ENCODE measurements at places on chromosomes 4 and X.
A peak's percentile ranks its signal among the peaks of the same experiment; 100 is the strongest.

GRCh38 chr4:31682796-31683195, 962.6 kb downstream of the PCDH7 start:
- no peak for DNase-seq

GRCh38 chr4:23861897-23862296, 27.9 kb downstream of the PPARGC1A start:
- DNase-seq, result no peak

DNA sequence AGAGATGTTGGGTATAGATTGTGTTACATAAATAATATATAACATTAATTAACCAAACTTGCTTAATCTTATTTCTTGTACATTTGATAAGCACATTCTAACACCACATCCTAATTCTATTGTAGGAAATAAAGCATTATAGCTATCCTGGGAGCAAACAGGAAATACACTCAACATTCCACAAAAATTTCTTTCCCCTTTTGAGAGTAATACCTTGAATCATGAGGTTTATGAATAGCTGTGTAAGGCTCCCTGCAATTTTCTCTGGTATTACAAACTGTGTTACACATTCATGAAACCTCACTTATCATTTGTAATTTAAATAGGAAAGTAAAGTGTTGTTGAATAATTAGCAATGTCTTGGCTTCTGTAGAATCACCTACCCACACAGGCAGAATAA, 95.1 kb downstream of the TMEM47 start:
- DNase-seq, result no peak

DNA sequence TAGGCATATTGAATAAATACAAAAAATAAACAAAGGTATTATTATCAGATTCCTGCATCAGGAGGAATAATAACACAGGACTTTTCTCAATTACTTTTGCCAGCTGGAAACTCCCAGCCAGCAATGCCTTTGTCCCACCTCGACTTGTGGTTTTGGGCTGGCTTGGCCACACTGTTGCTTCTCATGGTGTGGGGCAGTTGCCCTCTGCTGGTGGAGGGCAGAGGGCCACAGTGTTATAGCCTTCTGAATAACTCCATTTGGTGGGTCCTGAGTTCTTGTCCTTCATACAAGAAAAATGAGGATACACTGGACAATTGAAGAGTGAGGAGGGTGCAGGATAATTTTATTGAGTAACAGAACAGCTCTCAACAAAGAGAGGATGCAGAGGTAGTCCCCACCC, 1206.0 kb upstream of the ADGRL3 start:
- DNase-seq, result no peak

GRCh38 chr4:184282251-184282713, 64.6 kb upstream of the ENPP6 start:
- no peak for DNase-seq

DNA sequence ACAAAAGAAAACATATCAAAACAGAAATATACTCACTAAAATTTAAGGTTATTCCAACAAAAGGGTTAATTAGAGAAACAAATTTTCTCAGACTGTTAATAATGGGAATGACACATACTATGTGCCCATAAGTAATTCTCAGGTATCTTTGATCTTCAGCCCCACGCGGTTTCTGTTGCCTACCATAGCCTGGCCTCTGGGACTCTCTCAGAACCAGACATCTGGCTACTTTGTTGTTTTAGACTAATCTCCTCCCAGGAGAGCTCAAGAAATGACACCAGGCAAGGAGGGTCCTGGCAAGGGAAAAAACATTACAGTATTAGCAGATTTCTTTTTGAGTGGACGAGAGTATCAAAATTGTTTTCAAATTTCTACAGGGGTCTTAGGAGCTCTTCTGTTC, 43.7 kb downstream of the SLC10A7 start:
- no peak for DNase-seq

- DNase-seq, result no peak
Measured at GRCh38 chr4:74772783-74773182, 21.5 kb downstream of the BTC start.

GRCh38 chrX:51459125-51459524, 37.3 kb downstream of the NUDT11 start:
- peak; percentile 45 for DNase-seq

DNA sequence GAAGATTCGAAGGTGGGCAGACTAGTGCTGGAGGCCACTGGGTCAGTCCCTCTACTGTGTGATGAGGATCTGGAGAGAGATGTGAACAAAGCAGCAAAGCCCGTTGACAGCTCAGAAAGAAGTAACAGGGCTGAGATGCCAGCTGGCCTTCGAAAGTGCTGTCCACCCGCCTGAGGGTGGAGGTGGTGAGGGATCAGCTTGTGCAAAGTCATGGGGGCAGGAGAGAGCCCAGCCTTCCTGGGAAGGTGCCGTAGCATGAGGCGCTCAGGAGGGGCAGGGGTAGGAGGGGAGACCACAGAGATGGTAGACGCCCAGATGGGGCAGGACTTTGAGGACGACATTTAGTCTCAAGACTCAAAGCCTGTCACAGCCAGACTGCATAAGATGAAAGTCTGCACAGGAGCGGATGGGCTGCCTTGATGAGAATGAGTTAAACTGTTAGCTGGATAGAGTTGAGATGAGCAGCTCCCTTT, 19.7 kb downstream of the TBC1D14 start:
- DNase-seq, result no peak

DNA sequence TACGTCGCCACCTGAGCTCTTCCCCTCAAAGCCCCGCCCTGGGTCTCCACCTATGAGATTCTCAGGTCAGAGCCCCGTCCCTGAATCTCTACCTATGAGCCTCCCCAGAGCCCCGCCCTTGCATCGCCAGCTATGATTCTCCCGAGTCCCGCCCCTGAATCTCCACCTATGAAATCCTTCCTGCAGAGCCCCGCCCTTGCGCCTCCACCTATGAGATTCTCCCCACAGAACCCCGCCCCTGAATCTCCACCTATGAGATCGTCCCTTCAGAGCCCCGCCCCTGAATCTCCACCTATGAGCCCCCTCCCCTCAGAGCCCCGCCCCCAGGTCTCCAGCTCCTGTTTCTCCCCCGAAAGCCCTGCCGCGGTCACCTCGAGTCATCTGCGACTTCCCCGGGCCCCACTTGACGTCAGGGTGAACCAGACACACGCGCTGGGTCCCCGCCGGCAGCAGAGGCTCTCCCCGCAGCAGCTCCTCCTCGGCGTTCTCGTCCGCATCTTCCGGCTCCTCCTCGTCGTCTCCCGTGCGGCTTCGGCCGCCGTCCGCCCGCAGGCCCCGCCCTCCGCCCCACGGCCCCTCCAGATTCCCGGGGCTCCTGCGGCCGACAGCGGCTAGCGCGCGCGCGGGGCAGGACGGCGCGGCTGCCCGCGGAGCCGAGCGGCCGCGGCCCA, 393 bp downstream of the GTPBP6 start:
- peak; percentile 99 for DNase-seq

GRCh38 chrX:52852110-52852860, 15.6 kb downstream of the XAGE3 start:
- DNase-seq, result no peak

DNA sequence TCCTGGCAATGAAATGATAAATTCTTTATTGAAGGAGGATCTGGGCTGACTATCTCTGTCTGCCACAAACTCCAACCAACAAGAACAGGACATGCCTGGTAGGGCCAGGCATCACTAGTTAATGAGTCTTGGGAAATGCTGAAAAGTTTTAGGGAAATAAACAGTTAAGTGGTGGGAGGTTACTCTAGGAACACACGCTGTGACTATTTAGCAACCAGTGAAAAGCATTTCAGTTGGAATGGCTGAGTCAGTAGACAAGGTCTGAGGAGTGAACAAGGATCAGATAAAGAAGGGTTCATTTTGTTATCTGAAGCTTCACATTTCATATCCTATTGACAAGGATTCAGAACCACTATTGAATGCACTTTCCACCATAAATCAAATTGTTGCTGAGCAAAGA, 394.9 kb upstream of the BOD1L1 start:
- peak; percentile 13 for DNase-seq

DNA sequence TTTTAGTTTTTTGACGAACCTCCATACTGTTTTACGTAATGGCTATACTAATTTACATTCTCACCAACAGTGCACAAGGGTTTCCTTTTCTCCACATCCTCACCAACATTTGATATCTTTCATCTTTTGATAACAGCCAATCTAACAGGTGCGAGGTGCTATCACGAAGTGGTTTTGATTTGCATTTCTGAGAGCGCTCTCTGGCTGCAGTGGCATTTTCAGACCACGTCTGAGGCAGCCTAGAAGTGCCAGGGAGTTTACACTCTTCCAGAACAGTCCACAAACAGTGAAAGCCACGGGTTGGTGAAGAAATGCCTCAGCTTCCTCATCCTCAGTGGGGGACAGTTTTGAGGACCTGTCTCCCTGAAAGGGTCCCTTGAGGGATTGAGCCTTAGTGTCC, 471.0 kb downstream of the BCOR start:
- no peak for DNase-seq

GRCh38 chr4:80463509-80463908, 128.0 kb downstream of the CFAP299 start:
- no peak for DNase-seq

DNA sequence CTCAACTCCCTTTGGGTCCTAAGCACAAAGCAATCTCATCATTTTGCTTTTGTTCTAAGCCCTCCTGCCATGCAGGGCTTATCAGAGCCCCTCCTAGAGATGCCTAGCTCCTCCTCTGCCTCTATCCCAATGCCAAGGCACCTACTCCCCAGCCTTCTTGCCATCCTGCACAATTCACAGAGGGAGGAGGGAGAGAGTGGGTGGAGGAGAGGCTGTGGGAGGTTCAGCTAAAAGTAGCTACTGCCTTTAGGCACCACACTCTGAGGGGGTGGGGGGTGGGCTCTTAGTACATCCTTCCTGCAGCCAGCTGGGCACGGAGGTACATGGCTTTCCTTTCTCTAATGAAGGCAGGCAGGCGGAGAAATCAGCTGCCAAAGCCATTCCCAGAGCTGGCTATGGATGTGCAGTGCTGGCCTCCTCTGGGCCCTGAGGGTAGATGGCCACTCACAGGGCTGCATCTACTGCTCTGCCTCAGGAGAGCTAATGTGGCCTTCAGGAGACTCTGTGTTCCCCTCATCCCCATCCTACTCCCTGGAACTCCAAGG, 40.1 kb downstream of the ARHGEF9 start:
- DNase-seq, result no peak

GRCh38 chr4:116018831-116019230, 905.4 kb upstream of the NDST4 start:
- no peak for DNase-seq

GRCh38 chrX:31265383-31265782, 193.5 kb upstream of the FTHL17 start:
- DNase-seq, result no peak

DNA sequence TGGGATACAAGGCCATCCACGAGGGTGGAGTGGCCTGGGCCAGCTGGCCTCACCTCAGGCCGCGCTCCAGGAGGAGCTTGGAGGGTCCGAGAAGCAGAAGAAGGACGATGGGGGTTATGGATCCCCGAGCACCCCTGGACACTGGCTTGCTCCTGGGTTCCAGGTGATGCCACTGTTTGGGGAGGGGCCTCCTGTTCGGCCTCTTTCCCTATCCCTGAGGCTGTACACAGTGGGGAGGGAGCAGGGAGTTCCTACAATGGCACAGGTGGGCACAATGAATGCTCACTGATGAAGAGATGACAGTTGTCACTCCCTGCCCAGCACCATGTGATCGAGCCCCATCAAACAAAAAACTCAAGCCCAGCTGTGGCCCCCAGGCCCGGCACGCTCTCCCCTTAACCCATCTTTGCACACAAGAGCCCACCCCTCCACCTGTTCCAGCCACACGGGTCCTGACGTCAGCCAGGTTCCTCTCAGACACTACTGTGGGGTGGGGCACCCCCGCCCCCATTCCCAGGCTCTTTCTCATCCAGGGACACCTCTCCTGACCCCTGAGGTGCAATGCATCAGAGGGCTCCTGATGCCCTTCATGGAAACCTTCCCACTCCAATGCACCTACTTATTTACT, 70.3 kb downstream of the WFS1 start:
- DNase-seq, result no peak

GRCh38 chrX:111114806-111115205, 18.8 kb downstream of the PAK3 start:
- peak; percentile 8 for DNase-seq

- DNase-seq, result no peak
Measured at GRCh38 chr4:52106191-52106590, 55.1 kb downstream of the SPATA18 start.

DNA sequence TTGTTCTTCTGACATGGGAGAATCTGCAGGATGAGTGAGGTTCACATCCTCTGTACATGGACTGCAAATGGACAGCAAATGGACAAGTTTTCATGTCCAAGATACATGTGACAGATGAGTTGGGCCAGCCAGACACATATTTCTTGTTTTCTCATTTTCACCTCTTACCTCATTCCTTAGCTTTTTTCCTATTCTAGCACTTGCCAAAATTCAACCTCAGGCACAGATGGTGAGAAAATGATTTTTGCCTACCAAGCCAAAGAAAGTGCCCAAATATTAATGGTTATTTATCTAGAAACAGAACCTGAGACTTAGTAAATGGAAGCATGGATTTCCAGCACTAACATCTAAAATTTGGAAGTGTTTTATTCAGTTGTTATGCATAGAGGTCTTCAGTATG, 402.2 kb downstream of the AFF2 start:
- no peak for DNase-seq

GRCh38 chr4:18695733-18696527, 674.4 kb upstream of the LCORL start:
- no peak for DNase-seq

DNA sequence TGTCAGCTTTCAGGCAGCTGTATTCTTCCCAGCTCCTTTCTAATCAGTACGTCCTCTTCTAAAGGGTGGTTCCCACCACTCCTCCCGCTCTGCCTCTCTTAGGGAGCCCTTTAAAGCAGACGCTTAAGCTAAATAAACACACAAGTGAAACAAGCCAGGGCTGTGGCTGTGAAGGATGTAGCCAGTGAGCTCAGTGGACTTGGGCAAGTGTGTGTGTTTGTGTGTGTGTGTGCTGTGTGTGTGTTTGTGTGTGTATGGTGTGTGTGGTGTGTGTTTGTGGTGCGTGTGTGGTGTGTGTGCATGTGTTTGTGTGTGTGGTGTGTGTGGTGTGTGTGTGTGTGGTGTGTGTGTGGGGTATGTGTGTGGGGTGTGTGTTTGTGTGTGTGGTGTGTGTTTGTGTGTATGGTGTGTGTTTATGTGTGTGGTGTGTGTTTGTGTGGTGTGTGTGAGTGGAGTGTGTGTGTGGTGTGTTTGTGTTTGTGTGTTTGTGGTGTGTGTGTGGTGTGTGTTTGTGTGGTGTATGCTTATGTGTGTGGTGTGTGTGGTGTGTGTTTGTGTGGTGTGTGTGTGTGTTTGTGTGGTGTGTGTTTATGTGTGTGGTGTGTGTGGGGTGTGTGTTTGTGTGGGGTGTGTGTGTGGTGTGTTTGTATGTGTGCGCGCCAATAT, 283.3 kb downstream of the PTTG2 start:
- DNase-seq, result no peak

- DNase-seq, result no peak
Measured at GRCh38 chr4:40285692-40286091, 49.4 kb upstream of the CHRNA9 start.

- no peak for DNase-seq
Measured at GRCh38 chr4:133594390-133595207, 445.5 kb downstream of the PCDH10 start.

All from suppressor macrophage treated with lipopolysaccharide for 4 hours (primary cell).